ENCODE measurements at places on chromosomes 12 and 14.

DNA sequence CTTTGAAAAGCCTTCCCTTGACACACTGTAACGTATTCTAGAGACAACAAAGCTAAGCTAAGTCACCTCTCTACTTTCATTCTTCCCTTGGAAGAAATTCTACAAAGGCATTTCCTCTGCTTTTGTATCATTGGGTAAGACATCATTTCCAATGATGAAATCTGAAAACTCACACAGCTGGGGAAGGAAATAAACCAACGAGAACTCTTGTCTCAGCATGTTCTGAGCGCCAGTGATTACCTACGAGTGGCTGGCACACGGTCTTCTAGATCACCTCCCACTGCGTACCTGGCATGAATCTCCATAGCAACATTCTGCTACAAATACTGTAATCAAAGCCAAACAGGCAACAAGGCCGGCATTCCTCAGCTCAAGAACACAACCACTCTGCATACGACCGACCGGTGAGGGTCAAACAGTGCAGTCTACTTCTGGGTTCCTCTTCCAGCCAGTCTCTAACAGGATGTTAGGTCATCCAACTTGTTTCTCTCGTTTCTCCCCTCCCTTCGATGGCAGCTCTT, 7.6 kb downstream of the VPS37B start:
- DNase-seq = peak; percentile 57

DNA sequence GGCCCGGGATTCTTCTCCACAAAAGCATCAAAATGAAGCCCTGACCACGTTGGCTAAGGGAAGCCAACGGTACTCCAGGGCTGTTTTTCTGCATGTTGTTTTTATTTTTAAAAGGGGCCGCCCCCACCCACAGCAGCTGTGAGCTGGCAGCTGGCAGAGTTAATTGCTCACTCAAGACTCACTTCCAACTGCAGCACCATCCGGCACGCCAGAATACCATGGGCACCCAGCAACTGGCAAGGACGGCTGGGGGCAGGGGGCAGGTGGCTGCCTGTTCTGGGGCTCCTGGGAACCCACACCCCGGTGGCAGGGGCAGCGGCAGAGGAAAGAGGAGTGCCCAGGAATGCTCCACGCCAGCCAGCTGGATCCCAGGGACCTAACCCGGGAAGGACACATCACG, 44.3 kb downstream of the NCOR2 start:
- no peak for DNase-seq

DNA sequence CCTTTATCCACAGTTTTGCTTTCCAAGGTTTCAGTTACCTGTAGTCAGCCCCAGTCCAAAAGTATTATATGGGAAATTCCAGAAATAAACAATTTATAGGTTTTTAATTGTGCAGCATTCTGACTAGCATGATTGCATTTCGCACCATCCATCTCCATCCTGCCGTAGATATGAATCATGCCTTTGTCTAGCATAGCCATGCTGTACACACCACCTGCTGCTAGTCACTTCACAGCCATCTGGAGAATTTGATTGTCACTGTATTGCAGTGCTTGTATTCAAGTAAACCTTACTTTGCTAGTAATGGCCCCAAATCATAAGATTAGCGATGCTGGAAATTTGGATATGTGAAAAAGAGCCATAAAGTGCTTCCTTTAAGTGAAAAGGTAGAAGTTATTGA, 36.0 kb downstream of the MUCL1 start:
- peak; percentile 39 for DNase-seq

- peak; percentile 70 for DNase-seq
Observed at GRCh38 chr12:54526812-54527630, 22.4 kb upstream of the PDE1B start.

- DNase-seq = no peak
Observed at GRCh38 chr14:100144996-100145646, 14.3 kb downstream of the DEGS2 start.

DNA sequence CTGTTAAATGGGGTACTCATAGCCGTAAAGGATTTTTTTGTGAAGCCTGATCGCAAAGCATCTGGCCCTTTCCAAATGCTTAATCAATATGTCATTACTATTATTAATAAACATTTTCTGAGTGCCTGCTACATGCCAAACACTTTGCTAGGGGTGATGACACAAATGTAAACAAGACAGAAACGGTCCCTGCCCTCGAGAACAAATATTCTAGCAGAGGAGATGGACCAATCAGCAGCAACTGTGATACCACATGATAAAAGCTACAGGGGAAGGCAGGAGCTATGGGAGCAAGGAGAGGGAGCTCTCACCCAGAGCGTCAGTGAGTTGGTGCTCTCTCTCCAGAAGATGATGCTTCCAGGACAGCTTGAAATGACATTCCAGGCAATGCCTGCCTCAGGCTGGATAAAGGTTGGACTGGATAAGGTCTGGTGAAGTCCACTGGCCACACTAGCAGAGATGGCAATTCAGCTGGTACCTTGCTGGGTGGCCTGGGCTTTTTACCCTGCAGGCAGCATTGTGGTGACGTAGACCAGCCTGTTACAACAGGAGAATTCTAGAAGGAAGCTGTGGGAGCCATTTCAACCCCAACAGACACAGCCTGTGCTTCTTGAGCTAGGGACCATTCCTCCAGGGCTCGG, 41.1 kb downstream of the ERH start:
- no peak for DNase-seq

GRCh38 chr14:72965249-72965648, 39.0 kb downstream of the DCAF4 start:
- no peak for DNase-seq

DNA sequence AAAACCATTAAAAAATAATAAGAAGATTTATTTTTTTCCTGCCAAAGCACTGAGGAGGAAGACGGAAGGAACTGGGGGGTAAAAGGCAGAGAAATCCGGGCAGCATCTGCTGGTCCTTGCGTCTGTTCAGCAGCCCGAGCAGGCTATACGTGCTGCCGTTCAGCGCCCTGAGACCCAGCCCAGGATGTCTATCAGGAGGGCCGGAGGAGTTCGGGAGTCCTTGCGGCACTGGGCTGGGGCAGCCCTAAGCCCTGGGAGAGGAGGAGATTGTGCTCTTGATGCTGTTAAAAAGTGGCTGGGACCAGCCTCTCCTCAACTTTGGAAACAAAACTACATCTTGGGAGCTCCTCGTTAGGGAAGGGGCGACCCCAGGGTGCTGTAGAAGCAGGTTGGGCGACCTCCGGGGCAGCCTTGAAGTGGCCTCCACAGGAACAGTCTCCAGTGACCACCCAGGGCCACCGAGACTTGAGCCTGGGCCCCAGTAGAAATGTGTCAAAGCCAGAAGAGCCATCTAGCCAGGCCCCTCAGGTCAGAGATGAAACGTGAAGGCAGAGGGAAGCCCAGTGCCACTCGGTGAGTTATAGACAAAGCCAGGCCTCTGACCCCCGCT, 14.3 kb downstream of the PGF start:
- DNase-seq = no peak

GRCh38 chr12:131830335-131830913, 2.2 kb downstream of the MMP17 start:
- DNase-seq = peak; percentile 89

DNA sequence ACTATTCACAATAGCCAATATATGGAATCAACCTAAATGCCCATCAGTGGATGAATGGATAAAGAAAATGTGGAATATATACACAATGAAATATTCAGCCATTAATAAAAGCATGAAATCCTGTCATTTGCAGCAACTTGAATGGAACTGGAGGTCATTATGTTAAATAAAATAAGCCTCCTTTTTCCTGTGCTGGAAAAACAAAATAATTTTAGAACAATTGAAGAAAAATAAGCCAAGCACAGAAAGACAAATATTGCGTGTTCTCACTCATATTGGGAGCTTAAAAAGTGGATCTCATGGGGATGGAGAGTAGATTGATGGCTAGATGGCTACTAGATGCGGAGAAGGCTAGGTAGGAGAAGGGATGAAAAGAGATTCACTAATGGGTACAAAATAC, 6.3 kb upstream of the BTG1 start:
- no peak for DNase-seq

GRCh38 chr12:14313379-14314138, 51.9 kb upstream of the ATF7IP start:
- DNase-seq = no peak

- DNase-seq = no peak
Observed at GRCh38 chr12:130559806-130560205, 156.3 kb downstream of the RIMBP2 start.

- DNase-seq = peak; percentile 93
Observed at GRCh38 chr12:80186727-80187217, 87.4 kb downstream of the OTOGL start.

DNA sequence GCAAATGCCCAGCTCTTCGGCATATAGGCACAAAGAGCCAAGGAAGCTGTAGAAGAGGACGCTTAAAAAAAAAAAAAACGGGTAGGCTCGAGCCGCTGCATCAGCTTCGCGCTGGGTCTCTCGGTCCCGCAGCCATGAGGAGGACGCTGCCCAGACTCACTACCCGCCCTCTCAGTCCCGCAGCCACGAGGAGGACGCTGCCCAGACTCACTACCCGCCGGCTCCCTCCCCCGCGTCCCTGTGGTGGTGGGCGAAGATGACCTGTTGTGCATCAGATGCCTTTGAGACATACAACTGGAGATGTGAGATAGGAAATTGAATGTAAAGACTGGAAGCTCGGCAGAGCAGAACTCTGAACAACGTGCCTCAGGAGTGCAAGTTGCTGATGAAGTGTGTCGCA, 11.4 kb upstream of the SPSB2 start:
- DNase-seq = no peak

GRCh38 chr12:4252601-4253000, 21.0 kb upstream of the CCND2 start:
- peak; percentile 77 for DNase-seq

DNA sequence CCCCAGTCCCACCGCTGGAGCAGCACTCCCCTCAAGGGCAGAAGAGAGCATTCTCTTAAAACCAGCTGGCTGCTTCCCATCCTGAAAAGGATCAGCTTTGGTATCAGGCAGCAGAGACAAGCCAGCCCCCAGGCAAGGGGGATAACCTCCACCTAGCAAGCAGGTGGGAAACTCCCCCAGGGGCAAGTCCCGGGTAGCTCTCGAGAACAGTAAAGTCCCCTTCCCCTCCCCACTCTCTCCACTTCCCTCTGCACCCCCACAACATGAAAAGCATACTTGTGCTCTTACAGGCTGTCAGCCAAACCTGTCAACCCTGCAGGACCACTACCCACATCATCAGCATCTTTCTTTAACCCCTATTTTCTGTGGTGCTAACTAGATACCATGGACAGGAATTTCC, 254.0 kb downstream of the NTF3 start:
- DNase-seq = no peak

GRCh38 chr12:127690161-127690560, 576.8 kb upstream of the TMEM132C start:
- DNase-seq = no peak

- no peak for DNase-seq
Observed at GRCh38 chr12:123283461-123283860, 11.8 kb upstream of the CDK2AP1 start.

- peak; percentile 14 for DNase-seq
Observed at GRCh38 chr12:47156167-47156736, 76.5 kb upstream of the AMIGO2 start.

GRCh38 chr12:94589591-94590001, 60.8 kb downstream of the TMCC3 start:
- DNase-seq = peak; percentile 33

- no peak for DNase-seq
Observed at GRCh38 chr12:46368138-46368537, 4.4 kb downstream of the SLC38A2 start.

DNA sequence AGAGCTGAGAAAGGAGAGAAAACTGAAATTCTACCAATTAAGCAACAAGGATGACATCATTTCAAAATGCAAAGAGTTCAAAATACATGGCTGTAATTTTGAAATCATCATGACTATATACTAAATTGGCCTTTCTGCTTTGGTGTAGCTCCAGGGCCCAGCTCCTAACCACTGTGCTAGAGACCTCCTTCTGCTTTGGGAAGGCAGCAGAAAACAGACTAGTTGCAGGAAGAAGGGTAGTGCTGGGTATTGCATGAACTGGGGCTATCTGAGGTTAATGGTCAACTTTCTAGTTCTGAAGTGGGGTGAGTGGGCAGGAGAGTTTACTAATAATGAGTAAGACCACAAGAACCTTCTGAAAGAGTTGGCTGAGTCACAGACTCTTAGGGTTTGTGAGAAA, 66.2 kb downstream of the PTGER2 start:
- no peak for DNase-seq

- DNase-seq = no peak
Observed at GRCh38 chr12:9256341-9256740, 48.1 kb upstream of the PZP start.

DNA sequence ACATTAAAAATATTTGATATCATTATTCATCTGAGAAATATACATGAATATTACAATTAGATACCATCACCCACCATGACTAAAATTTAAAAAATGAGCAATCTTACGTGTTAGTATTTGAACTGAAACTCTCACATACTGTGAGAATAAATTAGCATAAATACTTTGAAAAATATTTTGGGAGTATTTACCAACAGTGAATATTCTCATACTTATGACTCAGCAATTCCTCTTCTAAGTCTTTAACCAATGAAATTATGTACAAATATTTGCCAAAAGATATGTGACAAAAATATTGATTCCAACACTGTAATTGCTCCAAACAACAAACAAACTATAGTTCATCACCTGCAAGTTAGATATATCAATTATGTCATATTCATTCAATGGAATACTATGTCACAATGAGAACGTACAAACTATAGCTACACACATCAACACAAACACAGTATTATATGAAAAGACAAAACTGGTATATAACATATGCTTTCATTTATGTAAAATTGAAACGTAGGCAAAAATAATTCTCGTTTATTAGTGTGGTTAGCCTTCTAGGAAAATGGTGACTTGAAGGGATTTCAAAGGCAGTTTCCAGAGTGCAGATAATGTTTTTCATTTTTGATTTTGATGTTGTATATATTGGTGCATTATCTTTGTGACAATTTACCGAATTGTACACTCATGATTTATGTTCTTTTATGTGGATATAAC, 742.2 kb downstream of the SLC16A7 start:
- DNase-seq = no peak

DNA sequence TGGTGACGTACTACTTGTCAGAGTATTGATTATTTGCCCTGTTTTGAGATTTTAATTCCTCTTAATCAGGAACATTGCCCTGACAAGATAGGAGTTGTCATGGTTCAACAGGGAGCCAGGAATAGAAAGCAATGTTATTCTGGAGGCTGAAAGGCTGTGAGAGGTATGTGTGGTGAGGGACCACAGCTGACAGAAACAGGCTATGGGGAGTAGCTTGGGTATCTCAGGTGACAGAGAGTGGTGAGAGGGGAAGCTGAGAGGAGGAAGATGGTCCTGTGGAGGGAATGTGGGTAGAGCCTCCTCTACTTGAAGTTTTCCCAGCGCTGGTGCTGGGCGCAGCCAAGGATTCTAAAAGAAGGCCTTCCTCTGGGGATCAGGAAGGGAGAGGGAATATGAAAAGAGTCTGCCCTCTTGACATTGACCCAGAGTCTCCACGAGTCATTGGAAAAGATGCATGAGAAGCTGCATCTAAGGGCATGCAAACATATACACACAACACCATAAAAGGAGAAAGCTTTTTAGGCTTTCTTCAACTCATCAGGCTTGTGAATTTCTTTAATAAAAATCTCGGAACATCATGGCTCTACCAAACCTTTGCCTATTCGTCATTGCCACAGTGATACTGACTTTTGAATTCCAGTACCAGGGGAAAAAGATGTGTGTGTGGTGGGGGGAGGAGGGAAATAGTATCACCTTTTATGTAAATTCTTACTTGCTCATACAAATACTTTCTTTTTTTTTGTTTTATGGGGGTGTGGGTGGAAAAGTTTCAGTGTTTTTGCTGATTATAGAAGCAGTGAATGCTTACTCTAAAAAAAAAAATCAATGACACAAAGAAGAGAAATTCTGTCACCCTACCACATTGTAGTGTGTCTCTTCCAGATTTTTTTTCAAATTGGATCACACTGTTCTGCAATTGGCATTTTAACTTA, 39.9 kb upstream of the DHRS7 start:
- peak; percentile 41 for DNase-seq

Measured in eye (tissue), 1 donor.